Activated CD8-positive, alpha-beta memory T cell treated with anti-CD3 and anti-CD28 coated beads, Interleukin-2, amount 50 U/mL, for 4 hours (primary cell): ENCODE measurements at places on chromosomes 2 and 18.

DNA sequence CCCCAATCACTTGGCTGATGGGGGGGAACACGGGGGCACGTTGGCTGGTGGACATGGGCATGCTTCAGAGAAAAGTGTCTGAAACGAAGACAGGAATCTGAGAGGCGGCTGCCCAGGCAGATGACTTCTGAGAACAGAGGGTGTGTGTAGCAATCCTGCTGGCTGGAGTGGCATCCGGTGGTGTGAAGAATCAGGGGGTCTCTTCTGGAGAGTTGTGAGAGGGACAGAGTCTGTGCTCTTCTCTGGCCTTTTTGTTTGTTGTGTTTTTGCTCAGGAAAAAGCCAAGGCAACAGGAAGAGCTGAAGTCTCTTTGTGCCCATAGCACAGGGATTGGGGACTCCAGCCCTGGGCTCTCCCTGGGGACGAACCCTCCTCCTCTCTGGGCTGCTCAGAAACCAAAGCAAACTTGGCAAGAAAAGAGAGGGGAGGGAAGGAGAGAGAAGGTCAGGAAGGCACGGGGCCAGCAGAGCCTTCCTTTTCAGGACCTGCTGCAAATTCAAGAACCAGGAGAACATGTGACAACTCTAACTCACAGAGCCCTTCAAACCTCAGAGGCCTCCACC, 97.0 kb upstream of the SMAD2 start:
- DNase-seq, result no peak

DNA sequence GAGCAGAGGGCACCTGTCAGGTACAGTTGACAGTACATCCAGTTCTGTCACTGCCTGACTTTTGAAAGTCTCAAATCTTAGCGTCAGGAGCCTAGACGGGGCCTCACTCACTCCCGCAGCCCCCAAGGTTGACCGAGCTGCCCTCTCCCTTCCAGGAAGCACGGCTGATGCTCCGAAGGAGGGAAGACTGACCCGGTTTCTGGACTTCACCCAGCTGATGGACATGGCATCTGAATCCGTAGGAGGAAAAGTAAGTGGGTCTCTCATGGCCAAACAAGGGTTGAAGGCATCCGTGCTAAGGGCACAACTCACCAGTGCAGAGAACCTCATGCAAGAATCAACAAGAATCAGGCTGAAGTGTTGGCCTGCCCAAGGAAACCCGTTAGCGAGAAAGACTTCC, 12.9 kb downstream of the ALLC start:
- no peak for DNase-seq

DNA sequence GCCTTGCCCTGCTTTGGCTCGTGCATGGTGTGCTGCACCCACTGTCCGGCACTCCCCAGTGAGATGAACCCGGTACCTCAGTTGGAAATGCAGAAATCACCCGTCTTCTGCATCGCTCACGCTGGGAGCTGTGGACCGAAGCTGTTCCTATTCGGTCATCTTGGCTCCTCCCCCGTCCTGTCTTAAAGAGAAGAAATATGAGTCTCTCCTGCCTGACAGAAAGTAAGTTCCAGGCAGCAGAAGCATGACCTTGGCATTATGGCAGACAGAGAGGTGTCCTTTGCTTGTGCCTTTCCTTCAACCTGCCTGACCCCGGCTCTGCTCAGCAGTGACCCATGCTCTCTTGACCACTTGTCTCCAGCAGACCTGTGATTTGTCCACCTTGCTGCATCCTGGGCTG, 62.5 kb upstream of the CYP1B1 start:
- DNase-seq, result no peak

DNA sequence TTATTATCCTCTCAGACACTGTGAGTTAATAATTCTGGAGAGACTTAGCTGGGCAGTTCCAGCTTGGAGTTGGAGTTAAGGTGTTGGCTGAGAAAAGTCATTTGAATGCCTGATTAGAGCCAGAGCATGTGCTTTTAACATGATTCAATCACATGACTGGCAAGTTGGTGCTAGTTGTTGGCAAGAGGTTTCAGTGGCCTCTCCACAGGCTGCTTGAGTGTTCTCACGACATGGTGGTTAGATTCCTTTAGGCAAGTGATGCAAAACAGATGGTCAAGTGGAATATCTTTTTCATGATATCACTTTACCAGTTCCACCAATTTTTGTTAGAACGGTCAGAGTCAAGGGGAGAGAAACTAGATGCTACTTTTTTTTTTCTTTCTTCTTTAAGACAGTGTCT, 262.7 kb upstream of the FN1 start:
- no peak for DNase-seq

GRCh38 chr2:26757873-26758789, 6.0 kb upstream of the SLC35F6 start:
- no peak for DNase-seq

- DNase-seq, result no peak
Measured at GRCh38 chr2:128379021-128380015, 60.6 kb upstream of the HS6ST1 start.

DNA sequence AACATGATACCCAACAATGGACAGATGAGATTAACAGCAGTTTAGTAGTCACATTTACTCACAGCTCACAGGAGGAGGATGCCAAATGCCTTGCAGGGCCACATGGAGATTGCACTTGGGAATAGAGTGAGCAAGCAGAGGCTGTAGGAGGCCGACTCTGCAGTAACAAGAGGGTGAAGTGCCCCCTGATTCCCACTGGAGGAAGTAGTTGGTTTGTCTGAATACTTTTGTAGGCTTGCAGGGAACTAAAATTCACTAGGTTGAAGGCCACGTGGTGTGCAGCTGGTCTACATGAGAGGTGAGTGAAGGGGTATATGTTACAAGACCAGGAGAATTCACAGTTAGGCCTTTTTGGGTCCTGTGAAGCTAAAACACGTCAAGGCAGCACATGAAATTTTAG, 419.3 kb upstream of the TNP1 start:
- no peak for DNase-seq
